ENCODE measurements at places on chromosomes 11 and 22.

- DNase-seq = no peak
Observed at GRCh38 chr22:22159384-22159783, 85.2 kb upstream of the VPREB1 start.

DNA sequence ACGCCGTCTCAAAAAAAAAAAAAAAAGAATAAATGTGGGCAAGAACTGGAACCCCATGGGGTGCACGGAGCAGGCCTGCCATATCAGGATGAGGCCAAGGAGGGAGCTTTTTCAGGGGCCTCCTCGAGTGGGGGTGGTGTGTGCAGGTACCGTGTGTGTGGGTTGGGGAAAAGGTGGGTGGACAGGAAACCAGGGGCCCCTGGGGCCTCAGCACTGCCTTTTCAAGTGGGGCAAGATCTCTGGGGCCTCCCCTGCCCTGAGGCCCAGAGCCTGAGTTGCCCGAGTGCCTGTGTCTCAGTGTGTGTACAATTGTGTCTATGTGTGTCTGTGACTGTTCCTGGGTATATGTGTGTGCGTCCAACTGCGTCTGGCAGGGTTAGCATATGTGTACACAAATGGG lies 23.8 kb downstream of the TEF start:
- DNase-seq = peak; percentile 33

GRCh38 chr22:37570661-37570976 lies 9.3 kb downstream of the LGALS2 start:
- no peak for DNase-seq

DNA sequence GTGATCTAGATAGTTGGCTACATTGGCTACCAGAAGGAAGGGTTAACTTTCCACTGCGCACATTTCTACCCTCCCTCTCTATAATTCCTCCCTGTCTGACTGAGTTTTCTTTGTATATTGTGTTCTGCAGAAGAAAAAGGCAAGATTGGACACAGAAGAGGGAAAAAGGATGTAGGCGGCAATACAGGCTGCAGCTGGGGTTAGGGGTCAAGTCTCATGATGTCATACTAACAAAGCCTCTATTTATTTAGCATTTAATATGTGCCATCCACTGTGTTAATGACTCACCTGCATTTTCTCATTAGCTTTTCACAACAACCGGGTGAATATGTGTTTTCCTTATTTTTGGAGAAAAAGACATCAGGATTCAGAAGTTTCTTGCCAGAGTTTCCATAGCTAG lies 2.0 kb downstream of the FAM83F start:
- no peak for DNase-seq

GRCh38 chr11:33000181-33000580 lies 15.5 kb upstream of the DEPDC7 start:
- no peak for DNase-seq

- DNase-seq = no peak
Observed at GRCh38 chr11:12807621-12808020, 133.4 kb downstream of the TEAD1 start.

DNA sequence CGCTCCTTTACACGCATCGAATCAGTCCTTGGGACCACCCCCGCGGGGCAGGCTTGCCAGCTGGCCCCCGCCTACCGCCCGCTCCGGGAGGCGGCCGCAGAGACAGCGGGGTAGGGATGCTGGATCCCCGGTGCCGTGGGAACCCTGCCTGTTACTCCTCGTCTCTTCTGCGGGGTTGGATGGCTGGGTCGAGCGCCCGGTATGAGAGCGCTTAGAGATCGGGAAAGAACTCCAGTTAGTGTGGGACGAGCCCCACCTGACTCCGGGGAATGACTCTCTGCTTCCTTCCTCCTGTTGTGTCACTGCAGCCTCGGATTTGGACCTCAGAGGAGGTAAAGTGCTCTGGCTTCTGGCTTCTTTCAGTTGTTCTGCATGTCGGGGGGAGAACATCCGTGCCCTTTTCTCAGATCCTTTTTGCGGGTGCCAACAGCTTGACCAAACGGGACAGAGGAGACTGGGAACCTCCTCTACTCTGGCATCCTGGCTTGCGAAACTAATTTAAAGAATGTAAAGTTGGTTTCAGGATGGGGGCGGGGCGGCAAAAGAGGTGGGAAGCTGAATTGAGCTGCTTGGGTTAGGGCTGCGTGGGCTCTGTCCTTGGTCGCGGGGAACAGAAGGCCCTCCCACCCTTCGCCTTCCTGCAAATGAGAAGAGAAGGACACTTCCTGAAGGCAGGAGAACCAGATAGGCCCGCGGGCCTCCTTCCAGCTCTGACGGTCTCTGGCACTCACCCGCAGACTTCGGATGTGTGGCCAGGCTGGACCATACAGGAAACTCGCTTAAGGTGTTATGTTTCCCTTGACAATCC lies 938 bp downstream of the LAYN start:
- DNase-seq = no peak

DNA sequence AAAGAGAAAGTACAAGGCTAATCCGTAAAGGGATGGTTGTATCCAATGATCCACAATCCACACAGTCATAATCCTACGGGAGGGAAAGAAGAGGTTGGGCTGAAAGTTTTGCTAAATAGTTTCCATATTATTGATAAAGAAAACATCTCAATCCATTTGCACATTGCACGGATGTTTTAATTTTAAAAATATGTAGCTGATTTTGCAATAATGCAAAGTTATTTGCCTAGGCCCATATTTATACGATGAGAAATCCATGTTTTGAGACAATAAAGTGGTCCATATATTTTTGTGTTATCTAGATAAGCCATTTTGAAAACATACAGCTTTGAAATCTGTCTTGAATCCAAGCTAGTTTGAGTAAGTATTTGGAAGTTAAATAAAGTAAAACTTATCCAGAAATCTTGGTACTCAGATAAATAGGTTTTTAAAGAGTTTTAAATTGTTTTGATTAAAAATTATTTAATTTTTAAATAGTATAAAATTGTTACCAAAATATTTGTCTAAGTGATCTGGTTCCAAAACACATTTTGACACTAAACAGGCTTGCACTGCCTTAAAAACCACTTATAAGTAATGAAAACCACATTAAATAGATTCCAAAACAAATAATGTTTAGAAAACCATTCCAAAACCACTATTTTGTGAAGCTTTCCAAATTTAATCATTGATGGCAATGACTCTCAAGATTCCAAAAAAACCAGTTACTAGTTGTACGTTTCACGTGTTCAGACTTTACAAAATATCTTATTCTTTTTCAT lies 38.2 kb upstream of the PAMR1 start:
- no peak for DNase-seq

GRCh38 chr11:60756307-60757032 lies at the start of gene MS4A15:
MS4A15 (plus strand) TSS chr11:60756867; CDS start chr11:60763734, 6,867 bp downstream.
- no peak for DNase-seq

DNA sequence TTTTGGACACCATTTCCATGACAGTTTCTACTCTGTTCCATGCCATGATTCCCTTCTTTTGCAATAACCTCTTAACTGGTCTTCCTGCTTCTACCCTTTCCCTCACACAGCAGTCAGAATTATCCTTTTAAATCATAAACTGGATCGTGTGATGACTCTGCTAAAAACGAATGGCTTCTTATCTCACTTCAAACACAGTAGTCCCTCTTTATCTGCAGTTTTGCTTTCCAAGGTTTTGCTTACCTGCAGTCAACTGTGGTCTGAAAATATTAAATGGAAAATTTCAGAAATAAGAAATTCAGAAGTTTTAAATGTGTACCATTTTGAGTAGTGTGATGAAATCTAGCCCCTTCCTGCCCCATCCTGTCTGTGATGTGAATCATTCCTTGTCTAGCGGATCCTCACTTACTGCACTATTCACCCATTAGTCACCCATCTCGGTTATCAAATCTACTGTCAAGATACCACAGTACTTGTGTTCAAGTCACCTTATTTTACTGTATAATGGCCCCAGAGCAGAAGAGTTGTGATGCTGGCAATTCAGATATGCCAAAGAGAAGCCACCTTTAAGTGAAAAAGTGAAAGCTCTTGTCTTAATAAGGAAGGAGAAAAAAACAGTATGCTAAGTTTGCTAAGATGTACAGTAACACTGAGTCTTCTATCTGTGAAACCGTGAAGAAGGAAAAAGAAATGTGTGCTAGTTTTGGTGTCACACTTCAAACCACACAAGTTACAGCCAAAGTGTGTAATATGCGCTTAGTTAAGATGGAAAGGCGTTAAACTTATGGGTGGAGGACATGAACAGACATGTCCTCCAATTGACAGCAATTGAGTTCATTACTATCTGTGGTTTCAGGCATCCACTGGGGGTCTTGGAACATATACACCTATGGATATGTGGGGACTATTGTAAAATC lies 283.0 kb downstream of the DDX10 start:
- DNase-seq = no peak

DNA sequence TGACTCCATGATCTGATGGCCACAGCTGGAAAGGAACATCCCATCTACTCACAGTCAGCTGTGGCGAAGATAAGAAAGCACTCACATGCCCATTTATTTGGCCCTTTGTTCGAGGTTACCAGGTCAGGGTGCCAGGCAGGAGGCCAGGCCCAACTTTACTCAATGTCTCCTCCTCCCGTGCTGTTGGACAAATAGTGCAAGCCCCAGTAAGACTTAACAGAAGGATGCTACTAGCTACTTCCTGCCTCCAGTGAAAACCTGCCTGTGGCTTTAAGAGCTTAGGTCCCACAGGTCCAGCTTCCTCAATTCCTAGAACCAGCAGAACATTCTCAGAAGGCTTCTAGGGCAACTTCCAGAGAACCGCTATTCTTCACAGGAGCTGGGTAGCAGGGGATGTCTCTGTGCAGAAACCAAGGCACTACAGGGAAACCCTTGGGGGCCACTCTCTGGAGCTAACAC lies 12.9 kb upstream of the CRY2 start:
- DNase-seq = no peak

GRCh38 chr11:73539506-73540084 lies 58.3 kb downstream of the FAM168A start:
- DNase-seq = no peak

- DNase-seq = no peak
Observed at GRCh38 chr11:75873417-75874221, 58.6 kb downstream of the UVRAG start.

GRCh38 chr11:12158909-12159308 lies 48.5 kb downstream of the MICAL2 start:
- DNase-seq = no peak

DNA sequence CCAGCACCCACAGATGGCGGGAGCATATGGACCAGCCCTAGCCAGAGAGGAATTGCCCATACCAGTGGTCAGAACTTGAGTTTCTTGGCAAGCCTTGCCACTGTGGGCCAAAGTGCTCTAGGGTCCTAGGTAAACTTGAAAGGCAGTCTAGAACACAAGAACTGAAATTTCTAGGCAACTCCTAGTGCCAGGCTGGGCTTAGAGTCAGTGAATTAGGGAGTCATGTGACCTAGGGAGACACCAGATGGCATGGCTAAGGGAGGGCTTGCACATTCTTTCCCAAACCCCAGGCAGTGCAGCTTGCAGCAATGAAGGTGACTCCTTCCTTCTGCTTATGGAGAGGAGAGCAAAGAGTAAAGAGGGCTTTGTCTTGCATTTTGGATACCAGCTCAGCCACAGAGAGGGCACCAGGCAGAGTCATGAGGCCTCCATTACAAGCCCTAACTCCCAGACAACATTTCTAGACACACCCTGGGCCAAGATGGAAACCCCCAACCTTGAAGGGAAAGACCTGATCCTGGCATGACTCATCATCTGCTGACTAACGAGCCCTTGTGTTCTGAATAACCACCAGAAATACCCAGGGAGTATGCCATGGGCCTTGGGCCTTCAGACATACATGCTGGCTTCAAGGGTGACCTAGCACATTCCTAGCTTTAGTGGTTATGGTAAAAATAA lies 19.2 kb upstream of the OR56A3 start:
- DNase-seq = no peak

DNA sequence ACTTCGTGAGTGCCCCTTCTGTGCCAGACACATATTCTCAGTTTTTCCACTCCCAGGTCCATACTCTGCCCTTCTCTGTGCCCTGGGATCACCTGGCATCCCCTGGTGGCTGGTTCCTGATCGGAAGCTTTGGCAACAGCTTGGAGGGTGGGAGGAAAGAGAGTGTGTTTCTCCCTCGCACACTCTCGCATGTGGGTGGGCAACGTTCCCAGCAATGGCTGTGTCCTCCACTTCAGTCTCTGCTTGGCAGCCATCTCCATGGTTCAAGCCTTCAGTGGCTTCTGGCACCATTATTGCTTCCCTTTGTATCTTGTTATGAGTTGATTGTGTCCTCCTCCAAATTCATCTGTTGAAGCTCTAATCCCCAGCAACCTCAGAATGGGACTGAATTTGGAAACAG lies 342.7 kb upstream of the SYN3 start:
- DNase-seq = no peak

DNA sequence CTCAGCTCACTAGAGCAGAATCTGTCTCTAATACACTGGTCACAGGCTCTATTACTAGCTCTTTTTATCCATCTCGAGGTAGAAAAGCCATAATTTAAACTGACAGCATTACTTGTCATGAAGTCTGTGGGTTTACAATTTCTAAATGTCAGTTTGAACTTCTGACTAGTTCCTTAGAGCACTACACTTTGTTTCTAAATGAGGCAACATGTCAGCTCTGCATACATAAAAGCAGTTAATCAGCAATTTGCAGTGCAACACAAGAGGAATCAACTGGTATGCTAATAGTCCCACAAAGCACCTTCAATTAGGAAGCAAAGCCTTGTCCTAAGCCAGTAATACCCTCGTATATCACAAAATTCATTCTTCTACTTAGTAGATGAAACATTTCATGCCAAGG lies 321.3 kb downstream of the TTC28 start:
- no peak for DNase-seq

DNA sequence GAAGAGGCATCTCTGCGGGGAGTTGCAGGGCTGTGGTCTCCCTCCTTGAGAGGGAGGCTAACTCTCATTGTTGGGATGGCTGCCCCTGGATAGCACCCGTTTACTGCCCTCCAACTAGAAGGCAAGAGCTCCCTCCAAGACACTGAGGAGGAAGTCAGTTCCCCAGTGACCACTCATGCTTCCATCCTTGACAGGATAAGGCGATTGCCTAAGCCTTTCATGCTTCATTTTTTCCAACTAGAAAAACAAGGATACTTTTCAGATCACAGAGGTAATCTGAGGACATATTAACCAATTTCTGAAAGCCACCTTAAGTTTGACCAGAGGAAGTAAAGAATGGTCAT lies 186.6 kb downstream of the MAML2 start:
- no peak for DNase-seq

- DNase-seq = peak; percentile 11
Observed at GRCh38 chr11:71489311-71490043, 36.5 kb downstream of the NADSYN1 start.

DNA sequence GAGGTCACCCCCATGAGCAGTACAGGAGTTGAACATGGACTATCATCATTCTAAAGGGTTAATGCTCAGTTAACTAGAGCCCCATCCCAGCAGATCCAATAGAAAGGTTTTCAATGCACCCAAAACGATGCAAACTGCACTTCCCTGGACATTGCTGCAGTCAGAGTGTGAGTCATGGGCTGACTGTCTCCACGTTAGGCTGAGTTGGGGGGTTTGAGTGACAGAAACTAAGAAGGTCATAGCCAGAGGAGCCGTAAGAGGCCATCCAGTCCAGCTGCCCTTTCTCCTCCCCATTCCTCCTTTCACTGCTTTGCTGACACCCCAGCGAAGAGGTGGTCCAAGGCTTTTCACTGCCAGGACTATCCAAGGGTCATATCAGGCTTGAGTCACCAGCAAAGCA lies 10.5 kb upstream of the OR2AT4 start:
- DNase-seq = no peak

GRCh38 chr11:91981995-91982394 lies 242.6 kb upstream of the FAT3 start:
- DNase-seq = no peak

GRCh38 chr11:6443269-6444003 lies 2.6 kb upstream of the HPX start:
- DNase-seq = peak; percentile 38

- no peak for DNase-seq
Observed at GRCh38 chr11:65639623-65640482, 2.0 kb downstream of the SIPA1 start.
